ENCODE measurements at places on chromosomes 6 and 20.
A peak's percentile ranks its signal among the peaks of the same experiment; 100 is the strongest.

DNA sequence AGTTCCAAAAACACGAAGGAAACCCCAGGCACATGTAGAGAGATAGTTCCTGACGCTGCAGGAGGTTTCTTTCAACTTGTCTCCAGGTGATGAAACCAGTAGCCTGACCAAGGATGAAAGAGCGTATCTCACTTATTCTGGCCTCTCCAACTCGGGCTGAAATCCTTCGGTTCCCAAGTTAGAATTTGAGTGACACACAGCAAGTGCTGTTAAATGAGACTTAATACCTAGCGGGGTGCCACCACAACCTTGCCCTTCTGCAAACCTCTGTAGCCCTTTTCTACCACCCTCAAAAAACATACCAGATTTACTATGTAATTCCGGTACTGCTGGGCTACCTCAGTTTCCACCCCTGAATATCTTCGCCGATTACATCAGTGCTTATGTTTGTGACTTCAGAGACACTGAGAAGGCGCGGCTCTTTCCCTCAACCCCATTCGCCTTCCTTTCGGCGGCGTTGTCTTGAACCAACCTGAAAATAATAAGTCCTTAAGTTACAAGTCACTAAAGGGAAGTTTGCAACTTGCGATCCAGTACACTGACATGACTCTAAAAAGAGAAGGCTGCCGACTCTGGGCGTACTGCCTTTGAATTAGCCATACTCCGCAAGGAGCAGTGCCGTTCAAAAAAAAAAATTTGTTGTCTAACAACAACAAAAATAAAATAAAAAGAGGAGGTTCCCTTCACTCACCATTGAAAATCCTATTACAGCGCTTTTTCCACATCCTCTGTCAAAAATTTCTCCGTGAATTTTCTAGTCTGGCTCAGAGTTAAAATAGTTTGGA, 194.9 kb upstream of the ZNF184 start:
- DNase-seq, result no peak

GRCh38 chr20:5835871-5836270, 85.7 kb downstream of the SHLD1 start:
- no peak for DNase-seq

- DNase-seq, result no peak
These were observed 164.9 kb upstream of the SASH1 start for GRCh38 chr6:148177589-148178233.

DNA sequence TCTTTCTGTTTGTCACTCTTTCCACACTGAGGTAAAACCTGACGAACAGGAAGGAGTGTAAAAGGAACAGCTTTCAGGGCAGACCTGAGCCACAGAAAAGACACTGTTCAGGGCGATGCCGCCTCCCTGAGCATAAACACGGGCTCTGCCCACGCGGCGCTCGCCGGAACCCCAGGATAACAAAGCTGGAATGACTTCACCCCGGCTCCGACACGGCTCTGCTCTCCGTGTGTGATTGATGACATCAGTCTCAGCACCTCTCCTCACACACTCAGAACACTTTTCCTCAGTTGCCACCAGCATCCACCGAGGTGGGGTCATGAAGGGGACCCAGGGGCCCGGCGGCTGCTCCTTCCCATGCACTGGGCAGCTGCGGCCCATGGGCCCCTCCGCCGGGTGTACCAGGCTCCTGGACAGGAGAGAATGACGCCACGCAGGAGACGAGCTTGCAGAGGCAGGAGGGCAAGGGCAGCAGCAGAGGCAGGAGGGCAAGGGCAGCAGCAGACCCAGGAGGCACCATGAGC, 43.6 kb downstream of the DLL1 start:
- DNase-seq, result no peak

GRCh38 chr6:170224694-170225660, 65.9 kb downstream of the DLL1 start:
- peak; percentile 63 for DNase-seq

DNA sequence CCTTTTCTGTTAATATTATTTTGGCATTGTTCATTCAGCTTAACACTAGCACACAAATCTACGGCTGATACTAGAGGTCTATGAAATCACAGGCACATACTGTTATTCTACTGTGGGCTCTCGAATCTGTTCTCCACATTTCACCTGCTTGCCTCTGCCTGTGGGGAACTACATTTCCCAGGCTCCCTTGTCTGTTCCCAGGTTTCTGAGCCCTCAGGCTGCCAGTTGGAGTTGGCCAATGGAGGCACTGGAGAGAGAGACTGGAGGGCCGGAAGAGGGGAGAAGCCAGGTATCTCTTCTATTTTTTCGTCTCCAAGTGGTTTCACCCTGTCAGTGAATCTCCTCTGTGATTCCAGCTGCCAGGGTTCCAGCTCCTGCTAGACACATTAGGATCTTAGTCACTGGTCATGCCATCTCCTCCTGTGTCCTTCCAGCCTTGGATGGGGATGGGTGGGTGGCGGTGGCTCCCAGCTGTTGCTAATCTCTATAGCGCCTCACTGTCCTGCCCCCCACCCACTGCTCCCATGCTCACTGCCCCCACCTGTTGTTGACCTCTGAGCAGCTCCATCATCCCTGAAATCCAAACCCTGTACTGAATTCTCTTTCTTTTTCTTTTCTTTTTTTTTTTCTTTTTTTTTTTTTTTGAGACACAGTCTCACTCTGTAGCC, 188.2 kb downstream of the LRFN2 start:
- no peak for DNase-seq

- DNase-seq, result no peak
These were observed 64.5 kb downstream of the LIN28B start for GRCh38 chr6:105021399-105021798.

- no peak for DNase-seq
These were observed 102.7 kb downstream of the TSHZ2 start for GRCh38 chr20:53074811-53075314.

DNA sequence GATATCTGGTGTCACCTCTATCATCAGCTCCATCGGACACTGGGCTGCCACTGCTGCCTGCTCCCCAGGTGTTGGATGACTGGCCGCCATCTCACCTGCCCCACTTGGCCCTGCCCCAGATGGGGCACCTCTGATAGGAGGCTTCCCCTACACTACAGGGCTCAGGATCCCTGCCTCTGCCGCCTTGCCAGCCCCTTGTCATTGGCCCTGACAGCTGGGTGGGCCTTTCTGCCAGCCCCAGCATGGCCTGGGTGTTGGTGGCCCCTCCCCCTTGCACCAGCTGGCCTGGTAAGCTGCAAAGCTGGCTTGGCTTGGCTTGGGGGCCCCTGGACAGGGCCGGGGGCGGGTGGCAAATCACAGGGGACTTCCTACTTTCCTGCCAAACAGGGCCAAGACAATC, 10.6 kb downstream of the PACSIN1 start:
- DNase-seq, result no peak

- peak; percentile 74 for DNase-seq
These were observed 62.5 kb downstream of the CNKSR3 start for GRCh38 chr6:154447954-154448353.

- no peak for DNase-seq
These were observed 920.0 kb downstream of the TFAP2A start for GRCh38 chr6:9494864-9495263.

GRCh38 chr6:125947615-125948014, 9.0 kb upstream of the HINT3 start:
- DNase-seq, result no peak

DNA sequence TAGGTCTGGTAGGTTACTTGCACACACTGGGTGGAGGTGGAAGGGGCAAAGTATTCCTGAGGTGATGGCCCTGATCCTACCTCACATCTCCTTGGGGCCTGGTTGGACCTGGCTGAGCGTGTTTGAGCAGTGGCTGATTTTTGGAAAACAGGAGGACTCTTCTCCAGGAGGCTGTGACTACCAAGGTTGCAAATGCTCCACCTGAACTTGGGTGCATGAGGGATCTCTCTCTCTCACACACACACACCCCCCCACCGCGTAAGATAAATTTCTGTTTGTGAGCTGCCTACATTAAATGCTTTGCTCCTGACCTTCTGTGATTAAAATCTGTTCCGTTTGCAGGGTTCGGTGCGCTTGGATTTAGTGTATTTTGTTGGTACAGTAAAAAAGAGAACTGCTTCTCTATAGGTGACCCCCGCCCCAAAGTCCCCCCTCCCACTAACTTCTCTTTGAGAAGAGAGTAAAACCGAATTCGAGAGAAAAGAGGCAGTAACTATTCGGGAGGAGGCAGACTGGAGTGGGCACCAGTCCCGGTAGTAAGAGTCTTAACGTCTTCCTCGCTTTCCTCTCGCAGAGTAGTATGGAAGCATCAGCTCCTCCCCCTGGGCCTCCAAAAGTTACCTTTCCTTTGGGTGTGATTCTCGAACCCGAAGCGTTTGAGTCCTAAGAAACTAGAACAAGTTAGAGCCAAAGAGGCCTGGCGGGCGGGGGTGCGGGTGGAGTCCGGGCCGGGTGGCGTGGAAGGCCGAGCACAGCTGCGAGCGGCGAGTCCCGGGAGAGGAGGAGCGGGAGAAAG, 585 bp upstream of the DSE start:
- no peak for DNase-seq

All from DMS153 (cell line).